Activated CD4-positive, alpha-beta T cell treated with anti-CD3 and anti-CD28 coated beads for 48 hours (primary cell): ENCODE measurements at places on chromosomes 12 and 14.

DNA sequence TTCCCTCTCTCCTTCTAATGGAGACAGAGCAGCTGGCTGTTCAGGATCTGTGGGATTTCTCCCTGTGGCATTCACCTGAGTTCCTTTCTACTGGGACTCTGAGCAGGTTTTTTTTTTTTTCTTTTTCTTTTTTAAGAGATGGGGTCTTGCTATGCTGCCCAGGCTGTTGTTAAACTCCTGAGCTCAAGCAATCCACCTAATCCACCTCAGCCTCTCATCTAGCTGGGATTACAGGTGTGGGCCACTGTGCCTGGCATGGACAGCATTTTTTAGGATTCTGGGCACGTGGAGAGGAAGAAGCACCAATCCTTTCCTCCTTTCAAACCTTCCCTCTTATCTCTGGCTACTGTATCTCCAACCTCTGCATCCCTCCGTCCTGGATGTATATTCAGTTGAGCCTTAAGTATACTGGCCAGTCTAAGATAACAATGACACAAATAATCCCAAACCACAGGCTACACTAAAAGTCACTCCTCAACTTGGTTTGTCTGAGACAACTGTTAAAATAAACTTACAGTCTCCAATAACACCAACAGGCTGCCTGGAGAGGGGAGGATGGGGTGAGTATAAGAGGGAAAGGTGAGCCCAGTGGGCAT lies 16.4 kb upstream of the CELA1 start:
- DNase-seq = no peak

- DNase-seq = no peak
These were observed 26.5 kb upstream of the JDP2 start for GRCh38 chr14:75401361-75401760.

DNA sequence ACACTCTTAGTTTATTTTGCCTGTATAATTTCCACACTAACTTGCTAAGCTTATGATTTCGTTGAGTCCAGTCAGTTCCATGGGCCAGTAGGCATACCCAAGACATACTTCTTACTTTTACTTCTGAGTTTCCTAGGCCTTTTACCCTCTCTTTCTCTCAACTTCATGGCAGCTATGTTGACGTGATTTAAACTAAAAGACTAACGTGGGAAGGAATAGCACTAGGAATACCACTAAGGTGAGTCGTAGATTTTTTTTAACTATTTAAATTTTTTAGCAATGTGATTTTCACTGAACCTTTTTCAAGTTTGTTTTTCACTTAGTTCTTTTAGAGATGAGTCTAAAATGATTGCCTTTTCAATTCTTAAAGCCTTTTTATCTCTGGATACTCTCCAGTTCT lies 793.5 kb upstream of the NOVA1 start:
- no peak for DNase-seq

- no peak for DNase-seq
These were observed 8.5 kb downstream of the TRPV4 start for GRCh38 chr12:109824731-109825130.

DNA sequence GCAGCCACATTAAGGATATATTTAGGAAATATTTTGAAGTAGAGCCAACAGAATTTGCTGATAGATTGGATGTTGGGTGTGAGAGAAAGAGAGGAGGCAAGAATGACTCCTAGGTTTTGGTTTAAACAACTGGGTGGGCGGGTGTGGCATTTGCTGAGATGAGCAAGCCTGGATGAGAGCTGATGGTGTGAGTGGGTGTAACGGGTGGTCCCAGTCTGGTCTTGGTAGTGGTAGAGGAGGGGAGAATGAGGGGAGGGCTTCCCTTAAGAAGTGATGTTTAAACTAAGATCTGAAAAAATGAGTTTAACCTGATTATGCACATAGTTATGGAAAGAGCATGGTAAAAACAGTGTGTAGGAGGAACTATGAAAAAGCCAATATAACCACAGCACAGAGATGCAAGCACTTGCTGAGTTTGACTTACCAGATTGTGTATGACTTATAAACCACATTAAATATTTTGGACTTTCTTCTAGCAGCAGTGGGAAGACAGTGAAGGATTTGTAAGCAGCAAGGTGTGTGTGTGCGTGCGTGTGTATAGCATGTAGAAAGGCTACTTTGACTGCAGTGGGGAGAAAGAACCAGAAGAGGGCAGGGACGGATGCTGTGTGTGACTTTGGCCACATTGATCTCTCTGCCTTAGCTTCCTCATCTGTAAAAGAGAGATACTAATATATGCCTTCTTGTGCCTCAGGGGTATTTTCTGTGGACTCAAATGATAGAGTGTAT lies 139.7 kb downstream of the PRIMA1 start:
- DNase-seq = peak; percentile 60

DNA sequence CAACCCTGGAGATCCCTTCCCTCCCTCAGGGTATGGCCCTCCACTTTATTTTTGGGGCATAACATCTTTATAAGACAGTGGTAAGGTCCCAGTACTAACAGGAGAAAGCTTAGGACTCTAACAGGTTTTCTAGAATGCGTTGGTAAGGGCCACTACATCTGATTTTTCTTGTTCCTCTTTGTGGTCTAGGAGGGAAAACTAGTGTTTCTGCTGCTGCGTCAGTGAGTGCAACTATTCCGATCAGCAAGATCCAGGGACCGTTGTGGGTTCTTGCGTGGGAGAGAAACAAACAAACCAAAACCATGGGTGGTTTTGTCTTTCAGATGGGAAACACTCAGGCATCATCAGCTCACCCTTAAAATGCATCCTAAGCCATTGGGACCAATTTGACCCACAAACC lies 123.6 kb upstream of the SLC16A7 start:
- DNase-seq = no peak

GRCh38 chr14:77177702-77178101 lies 3.9 kb upstream of the TMEM63C start:
- no peak for DNase-seq

DNA sequence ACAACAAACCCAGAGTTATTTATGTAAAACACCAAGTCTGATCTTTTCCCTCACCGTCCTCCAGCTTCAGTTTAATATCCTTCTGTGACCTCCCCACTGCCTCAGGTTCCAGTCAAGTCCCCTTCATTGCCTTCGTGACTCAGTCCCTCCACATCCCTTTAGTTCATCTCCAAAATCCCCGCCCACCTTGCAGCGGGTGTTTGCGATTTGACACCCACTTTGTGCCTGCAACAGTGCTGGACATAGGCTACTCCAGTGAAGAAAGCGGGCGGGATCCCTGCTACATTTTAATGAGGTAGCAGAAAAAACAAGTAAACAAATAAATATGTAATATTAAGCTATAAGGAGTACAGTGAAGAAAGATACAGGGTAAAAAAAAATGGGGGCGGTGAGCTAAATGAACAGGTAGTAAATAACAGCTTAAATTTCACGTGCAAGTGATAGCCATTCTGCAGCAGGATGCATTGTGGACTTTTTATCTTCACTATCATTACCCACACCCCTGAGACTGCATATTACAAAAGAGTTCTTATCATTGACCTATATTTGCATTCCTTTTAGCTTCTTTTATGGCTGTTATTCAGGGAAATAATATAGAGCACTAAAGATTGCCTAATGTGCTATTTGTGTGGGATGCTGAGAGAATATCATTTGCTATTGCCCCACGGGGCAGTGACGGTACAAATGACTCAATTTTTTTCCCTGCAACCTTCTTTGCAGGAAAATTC lies 222.8 kb upstream of the NUDT4 start:
- no peak for DNase-seq

- no peak for DNase-seq
These were observed 66.1 kb downstream of the FUT8 start for GRCh38 chr14:65478596-65478995.

- DNase-seq = no peak
These were observed 159.3 kb downstream of the DYRK2 start for GRCh38 chr12:67807814-67808213.

DNA sequence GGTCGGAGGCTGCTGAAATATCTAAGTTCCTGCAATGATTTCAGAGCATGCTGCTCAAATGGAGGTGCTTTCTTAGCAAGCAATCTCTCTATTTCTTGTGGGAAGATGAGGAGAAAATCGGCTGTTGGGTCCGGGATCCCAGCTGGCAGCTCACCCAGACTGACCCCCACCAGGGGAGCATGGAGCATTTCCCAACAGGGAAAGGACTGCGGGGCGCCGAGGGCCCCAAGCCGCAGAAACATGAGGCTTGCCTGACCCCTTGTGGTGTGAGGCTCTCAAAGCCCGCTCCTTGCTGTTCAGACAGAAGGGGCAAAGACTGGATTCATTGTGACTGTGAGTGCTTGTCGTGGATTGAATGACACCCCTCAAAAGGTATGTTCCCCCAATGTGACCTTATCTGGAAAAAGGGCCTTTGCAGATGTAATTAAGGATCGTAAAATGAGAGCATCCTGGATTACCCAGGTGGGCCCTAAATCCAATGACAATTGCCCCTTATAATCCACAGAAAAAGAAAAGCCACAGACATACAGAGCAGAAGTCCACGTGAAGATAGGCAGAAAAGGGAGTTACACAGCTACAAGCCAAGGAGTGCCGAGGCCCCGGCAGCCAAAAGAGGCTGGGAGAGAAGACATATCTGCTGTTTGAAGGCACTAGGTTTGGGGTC lies 116.3 kb upstream of the VASH1 start:
- DNase-seq = peak; percentile 12

DNA sequence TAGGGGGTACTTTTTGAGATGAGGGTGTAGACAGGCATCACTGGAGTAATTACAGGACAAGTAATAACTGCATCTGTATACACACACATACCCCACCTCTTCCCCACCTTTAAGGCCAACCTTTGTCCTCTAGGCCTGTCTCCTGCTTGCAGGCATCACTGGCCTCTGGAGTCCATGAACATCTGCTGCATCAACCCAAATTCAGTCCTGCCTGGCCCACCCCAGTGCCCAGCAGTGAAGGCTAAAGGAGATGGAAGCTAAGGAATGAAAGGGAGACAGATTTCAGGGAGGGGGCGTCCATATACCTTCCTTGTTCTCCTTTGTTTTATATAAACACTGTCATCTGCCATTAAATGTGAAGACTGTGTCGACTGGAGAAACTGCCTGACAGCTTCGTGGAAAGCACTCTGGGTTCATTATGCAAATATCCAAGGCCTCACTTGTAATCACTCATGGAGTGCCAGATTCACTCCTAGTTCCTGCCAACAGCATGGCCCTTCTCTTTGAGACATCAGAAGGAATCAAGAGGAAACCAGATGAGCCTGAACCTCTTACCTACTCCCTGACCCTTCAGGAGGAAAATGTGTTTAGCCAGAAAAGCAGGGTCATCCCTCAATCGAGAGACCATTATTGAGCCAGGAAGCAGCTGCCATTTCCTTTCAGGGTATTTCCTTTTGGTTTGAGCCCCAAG lies 64.4 kb downstream of the SERPINA3 start:
- no peak for DNase-seq

- no peak for DNase-seq
These were observed 111.1 kb upstream of the CCDC175 start for GRCh38 chr14:59687663-59688062.

DNA sequence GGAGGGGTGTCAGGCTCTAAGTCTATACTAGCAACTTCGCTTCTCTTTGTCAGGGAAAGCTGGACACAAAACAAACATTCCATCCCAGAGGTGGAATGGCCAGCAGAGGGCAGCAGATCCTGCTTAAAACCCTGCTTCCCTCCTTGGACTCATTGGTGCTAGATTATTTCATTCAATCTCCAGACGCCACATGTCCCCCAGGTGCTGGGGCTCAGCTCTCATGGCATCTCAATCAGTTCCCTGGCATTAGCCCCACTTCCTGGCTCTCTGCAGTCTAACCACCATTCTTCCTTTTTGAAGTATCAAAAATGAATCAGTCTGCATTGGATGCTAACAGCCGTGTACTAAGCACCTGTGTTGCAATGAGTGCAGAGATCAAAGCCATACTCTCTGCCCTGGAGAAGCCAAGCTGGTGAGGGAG lies 8.1 kb upstream of the PPP1R1A start:
- DNase-seq = peak; percentile 74

DNA sequence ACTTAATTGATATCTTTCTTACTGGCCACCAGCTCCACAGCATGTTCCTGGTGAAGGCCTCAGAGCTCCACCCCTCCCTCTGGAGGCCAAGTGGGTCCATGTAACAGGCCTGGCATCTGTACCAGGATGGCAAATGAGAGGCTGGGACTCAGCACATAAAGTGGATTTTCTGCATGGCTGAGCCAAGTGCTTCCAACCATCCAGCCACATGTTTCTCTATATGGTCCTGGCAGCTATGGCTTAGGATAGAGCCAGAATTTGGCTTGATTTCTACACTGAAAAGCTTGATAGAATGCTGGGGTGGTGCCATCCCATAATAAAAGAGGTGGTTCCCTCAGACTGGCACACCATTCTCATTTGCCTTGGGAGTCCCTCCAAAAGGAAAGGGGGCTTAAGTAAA lies 94.1 kb downstream of the PAX9 start:
- DNase-seq = no peak

GRCh38 chr12:124732275-124733075 lies 131.2 kb downstream of the SCARB1 start:
- no peak for DNase-seq

- DNase-seq = no peak
These were observed 136.9 kb downstream of the KICS2 start for GRCh38 chr12:64085154-64085553.

- no peak for DNase-seq
These were observed 51.5 kb downstream of the MED13L start for GRCh38 chr12:116226026-116226425.

- no peak for DNase-seq
These were observed 57.1 kb upstream of the KRAS start for GRCh38 chr12:25307818-25308217.

DNA sequence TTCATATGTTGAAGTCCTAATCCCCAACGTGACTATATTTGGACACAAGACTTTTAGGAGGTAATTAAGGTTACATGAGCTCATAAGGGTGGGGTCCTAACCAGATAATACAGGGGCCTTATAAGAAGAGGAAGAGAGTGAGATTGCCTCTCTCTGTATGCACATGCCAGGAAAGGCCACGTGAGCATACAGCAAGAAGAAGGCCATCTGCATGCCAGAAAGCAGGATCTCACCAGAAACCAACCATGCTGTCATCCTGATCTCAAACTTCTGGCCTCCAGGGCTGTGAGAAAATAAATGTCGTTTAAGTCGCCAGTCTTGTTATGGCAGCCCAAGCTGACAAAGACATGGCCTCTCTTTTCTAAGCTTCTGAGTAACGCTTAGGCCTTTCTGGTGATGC lies 69.0 kb upstream of the GPHB5 start:
- no peak for DNase-seq
